Activated naive CD4-positive, alpha-beta T cell (primary cell): ENCODE measurements at places on chromosomes 2 and 18.

DNA sequence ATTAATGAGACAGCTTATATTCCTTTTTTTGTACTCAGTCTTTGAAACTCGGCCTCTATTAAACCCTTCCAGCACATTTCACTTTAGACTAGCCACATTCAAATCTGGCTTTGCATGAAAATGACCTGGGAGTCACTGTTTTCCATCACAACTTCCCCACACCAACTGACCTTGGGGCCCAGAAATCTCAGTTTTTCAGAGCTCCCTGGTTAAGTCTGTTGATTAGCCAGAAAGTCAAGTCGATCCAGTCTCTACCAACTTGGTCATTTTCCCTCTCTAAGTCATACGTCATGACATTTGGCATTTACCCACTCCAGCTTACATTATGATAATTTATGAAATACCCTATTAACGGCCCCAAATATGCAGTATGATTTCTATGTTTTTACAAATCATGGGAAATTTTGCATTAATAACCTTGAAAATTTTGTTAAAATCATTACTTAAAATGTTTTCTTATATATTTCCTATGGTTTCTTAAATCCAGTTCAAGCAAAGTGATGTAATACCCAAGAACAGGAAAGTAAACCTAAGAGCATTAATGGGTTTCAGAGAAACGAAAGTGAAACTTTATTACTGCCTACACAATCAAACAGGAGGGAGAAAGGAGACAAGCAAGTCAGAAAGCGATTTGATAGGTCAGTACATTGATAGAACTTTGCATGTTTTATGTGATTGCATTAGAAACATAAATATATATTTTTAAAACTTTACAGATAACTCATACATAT lies 77.1 kb downstream of the SPATS2L start:
- no peak for DNase-seq

DNA sequence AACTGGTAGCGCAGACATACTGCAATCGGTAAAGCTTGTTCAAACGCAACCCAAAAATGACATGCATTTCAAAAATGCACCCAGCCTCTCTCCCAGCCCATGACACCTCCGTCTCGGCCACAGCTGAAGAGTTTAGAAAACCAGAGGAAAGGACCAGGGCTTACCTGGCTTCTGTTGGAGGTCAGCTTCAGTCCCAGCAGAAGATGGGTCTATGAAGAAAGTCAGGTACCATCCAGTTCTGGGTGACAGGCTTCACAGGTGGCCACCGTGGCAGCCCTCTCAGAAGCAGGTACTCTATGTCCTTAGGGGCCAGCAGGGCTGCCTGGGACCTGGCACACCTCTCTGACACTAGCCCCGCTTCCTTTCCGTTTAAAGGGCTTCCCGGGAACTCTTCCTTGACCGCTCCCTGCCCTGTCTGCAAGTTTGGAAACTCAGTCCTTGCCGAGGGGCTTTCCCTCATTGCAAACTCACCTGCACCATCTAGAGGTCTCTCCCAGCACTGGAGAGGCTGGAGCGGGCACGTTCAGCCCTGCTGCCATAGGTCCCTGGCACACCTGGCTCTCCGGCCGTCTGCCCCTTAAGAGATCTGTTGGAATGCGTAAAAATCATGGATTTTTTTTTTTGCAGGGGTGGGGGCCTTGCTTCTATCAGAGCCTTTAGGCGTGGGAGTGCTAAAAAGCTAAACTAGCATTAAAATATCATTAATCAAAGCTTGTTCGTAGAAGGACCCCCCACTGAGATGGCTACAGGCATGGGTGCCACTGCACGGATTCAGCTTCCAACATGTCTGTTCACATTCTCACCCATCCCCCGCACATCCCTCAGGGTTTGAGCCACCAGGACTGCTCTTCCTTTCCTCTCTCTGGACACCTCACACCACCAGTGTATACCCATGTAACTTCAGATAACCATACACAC lies at the start of gene EDAR:
TSS of gene EDAR (minus strand) at position 425 of the 918 bp plus-strand sequence. CDS start 58,206 bp downstream, outside the sequence.
- DNase-seq = no peak

GRCh38 chr2:28350196-28350595 lies 42.5 kb upstream of the FOSL2 start:
- DNase-seq = no peak

DNA sequence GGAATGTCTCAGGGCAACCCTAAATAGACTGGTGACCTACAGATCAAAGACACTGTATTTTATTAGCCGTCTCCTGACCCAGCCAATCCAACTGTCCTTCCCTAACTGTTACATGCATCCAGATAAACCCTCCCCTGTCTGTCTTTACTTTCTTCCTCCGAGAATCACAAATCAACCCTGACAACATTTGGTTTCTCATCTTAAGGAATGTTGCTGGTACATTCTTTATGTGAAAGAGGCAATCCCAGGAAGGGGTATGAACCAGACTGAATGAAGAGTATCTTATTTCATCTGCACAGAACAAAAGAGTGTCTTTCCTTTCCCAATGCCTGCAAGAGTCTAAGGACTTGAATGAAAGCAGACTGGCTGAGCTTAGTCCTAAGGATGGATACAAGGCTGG lies 113.9 kb upstream of the LTBP1 start:
- DNase-seq = no peak

DNA sequence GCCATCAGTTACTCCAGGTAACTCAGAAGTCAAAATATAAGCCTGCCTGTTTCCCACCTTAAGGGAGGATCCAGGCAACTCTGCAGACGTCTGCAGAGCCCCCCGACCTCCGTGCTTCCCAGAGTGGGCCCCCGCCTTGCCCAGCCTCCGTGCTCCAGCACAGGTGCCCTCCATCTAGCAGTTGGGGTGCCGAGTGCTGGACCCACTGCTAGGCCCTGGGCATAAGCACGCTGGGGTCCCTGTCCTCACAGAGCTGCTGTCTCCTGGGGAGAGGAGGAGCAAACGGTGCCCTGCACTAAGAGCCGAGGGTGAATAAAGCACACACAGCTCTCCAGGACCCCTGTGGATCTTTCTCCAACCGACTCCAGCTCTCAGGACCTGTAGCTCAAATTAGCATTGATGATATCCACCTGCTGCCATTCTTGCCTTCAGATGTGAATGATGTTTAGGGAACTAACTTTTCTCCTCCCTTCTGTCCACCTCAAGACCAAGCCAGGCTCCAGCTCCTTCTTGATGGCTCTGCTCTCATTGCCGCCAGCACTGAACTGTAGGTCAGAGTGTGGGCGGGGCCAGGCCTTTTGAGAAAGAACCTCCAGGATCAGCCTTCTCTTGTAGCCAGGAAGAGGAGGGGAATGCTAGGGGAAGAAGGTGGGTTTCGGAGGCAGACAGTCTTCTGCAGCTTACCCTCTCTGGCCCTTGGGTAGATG lies 121.2 kb downstream of the SMAD7 start:
- no peak for DNase-seq

- DNase-seq = no peak
Observed at GRCh38 chr2:75604484-75604883, 42.1 kb upstream of the MRPL19 start.

GRCh38 chr18:54557958-54558357 lies 33.1 kb upstream of the DYNAP start:
- DNase-seq = no peak
